Stimulated activated CD4-positive, alpha-beta T cell treated with anti-CD3 and anti-CD28 coated beads, Interleukin-4, amount 100 ng/mL, for 48 hours (primary cell): ENCODE measurements at places on chromosomes 2 and 18.
A peak's percentile ranks its signal among the peaks of the same experiment; 100 is the strongest.

DNA sequence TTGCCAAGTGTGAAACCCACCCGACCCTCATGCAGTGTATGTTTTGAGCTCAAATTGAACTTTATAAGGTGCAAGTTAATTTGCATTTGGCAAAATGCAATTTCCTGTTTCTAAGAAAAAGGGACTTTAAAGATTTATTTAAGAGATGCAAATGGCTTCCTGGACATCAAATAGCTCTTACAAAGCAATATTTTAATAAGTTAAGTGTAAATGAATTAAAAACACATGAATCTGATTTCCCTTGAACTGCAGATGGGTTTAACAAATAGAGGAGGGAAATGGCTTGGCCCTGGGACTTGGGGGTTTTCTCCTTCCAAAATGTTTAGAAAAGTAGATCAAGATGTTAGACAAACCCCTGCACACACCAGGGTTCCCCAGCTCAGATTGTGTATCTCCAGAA is 116.0 kb downstream of the EN1 start:
- no peak for DNase-seq

- DNase-seq, result no peak
These were observed 114.2 kb downstream of the SRBD1 start for GRCh38 chr2:45496869-45497268.

DNA sequence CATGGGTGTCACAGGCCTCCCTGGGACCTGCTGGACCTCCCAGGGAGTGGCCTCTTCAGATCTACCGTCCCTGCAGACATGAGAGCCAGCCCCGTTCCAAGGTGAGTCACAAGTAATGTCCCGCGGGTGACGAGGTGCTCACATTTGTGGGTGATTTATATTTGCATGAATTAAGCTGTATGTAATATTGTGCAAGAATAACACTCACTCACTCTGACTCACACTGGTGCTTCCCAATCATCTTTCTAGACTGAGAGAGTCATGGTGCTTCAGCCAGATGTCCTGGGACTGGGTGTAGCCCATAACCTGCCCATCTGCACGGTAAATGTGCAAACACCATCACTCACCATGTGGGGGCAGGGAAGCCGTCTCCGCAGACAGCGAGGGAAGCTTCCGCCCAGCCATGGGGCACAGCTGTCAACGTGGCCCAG is 347.5 kb upstream of the SALL3 start:
- DNase-seq, result no peak

DNA sequence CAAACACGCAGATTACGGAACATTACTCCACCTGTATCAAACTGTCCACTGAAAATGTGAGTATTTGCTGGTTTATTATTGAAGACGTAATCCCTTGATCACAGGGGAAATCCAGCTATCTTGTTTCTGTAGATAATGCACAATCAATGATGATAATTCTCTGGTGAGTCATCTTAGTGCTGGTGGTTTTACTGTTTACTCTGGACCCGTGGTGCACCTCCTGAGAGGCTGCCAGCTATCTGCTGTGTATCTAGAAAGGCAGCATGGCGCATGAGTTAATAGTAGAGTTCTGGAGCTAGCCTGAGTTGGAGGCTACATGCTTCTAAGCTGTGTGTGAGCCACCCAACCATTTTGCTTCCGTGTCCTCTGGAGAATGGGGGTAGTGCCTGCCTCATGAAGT is 6.5 kb downstream of the NCAPH start:
- DNase-seq, result no peak

- DNase-seq, result no peak
These were observed 19.8 kb downstream of the SMIM21 start for GRCh38 chr18:75407468-75408437.

GRCh38 chr2:209495855-209496585 is 72.2 kb downstream of the MAP2 start:
- no peak for DNase-seq

GRCh38 chr2:156908825-156909224 is 348.7 kb upstream of the GALNT5 start:
- DNase-seq, result no peak

- peak; percentile 35 for DNase-seq
These were observed 72.3 kb downstream of the IL1R2 start for GRCh38 chr2:102063941-102064678.

- DNase-seq, result no peak
These were observed 18.2 kb downstream of the ACVR2A start for GRCh38 chr2:147862859-147863516.

- no peak for DNase-seq
These were observed 14.6 kb upstream of the NPPC start for GRCh38 chr2:231940795-231941194.

DNA sequence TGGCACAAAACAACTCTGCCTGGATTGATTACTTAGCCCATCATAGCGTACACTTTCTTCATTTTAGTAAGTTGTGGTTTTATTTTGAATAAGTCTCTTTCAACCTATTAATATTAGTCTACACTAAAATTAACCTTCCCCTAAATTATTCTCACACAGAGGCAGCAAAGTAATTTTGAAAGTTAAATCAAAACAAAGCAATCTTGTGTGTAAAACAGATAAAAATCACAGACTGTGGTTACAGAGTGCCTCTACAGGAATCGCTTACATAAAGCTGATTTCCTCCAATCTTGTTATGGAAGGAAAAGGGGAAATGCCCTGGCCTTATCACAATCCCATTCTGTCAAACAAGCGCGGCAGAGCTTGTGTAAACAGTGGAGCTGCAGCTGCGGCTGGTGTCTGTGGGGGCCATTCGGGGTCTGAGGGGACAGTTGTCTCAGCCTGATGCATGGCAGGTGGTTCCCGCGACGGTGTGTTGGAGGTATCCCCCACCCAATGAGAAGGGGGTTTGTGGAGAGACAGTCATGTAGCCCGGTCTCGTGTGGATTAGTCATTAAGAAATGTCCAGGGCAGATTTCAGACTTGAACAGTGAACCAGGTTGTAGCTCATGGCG is 42.1 kb downstream of the BCL2L11 start:
- DNase-seq, result no peak

DNA sequence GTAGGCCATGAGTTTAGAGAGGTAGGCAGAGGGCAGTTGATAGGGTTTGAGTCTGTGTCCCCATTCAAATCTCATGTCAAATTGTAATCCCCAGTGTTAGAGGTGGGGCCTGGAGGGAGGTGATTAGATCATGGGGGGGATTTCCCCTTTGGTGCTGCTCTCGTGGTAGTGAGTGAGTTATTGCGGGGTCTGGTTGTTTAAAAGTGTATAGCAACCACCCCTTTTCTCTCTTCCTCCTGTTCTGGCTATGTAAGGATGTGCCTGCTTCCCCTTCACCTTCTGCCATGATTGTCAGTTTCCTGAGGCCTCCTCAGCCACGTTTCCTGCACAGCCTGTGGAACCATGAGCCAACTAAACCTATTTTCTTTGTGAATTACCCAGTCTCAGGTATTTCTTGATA is 25.5 kb downstream of the MARCHF4 start:
- DNase-seq, result no peak

DNA sequence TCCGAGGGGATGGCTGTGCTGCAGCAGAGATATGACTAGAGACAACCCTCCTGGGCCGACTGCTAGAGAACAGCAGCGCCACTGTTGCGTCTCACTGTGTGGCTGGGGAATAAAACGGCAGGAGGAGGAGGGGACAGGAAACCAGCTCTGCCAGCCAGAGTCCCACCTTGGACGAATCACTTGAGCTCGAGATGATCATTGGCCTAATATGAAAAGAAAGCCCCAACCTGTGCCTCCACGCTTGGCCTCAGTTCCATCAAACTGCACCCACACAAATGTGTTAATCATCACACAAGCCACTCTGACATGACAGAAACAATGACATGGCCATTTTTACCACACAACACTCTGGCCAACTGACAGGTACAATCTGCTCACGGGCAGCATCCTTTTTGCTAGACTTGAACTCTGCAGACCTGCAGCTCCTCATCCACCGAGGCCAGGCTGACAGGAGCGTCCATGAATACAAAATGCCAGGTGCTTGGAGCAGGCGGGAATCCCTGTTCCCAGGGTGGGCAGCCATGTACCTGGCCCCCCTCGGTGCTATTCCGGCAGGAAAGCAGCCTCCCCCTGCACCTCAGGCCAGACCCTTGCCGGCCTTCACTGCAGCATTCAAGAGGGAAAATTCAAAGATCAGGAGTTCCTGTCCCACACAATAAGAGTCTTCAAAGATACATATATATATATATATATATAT is 52.3 kb downstream of the PARD6G start:
- no peak for DNase-seq

GRCh38 chr2:23746141-23746863 is 180.6 kb downstream of the ATAD2B start:
- no peak for DNase-seq

DNA sequence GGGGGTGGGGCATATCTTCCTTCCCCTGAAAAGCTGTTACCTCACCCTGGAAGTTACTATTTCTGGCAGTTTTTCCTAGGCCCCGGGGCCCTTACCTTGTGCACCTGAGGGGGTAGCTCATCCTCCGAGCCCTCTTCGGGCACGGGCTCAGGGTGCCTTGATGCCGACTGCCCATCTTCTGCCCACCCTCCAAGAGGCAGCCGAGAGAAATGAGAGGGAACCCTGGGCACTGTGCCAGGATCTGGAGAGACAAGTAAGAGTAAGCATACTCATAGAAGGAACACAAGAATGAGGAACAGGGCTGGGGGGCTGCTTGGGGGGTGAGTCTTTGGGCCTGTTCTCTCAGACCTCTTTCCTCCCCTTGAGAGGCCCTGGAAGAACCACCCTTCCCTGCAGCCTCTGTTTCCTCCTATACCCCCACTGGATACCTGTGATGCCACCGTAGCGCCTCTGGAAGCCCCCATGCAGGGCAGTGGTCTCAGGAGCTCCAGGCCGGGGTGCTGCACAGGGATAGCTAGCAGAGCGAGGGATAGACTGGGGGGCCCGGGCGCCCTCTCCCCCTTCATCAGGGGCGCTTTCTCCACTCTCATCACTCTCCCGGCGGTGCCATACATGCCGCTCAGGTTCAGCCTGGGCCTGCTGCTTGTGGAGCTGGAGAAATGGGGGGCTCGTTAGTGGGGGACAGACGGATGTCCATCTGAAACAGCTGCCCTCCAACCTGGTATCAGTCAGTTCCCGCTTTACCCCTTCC is 2.1 kb upstream of the ABCB6 start:
- DNase-seq, result no peak

GRCh38 chr18:48839819-48840490 is 110.8 kb downstream of the SMAD7 start:
- no peak for DNase-seq

DNA sequence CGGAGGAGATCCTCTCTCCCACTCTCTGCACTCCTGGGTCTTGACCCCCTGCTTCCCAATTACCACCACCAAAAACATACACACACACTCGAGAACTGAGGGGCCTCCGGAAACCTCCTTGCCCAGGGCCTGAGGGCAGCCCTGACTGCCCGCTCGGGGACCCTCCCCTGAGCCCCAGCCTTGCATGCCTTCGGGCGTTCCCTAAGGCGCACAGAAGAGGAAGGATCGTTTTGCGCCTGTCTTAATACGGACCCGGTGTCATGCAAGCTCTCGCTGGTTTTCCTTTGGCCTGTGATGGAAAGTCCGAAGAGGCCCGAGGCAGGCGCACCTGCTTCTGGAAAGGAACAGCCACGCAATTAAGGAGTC is 19.8 kb downstream of the POU3F3 start:
- DNase-seq, result no peak

DNA sequence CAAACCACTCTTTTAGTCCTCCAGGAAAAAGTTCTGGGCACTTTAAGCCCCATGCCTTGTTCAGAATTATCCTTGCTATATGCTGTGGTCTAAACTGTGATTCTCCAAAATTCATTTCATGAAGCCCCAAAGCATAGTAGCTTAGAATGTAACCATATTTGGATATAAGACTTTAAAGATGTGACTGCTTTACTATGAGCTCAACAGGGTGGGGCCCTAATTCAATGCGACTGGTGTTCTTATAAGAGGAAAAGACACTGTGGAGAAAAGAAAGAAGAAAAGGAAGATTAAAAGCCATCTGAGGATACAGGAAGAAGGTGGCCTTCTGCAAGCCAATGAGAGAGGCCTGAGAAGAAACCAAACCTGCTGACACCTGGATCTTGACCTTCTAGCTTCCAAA is 174.8 kb downstream of the GALNT13 start:
- DNase-seq, result no peak

DNA sequence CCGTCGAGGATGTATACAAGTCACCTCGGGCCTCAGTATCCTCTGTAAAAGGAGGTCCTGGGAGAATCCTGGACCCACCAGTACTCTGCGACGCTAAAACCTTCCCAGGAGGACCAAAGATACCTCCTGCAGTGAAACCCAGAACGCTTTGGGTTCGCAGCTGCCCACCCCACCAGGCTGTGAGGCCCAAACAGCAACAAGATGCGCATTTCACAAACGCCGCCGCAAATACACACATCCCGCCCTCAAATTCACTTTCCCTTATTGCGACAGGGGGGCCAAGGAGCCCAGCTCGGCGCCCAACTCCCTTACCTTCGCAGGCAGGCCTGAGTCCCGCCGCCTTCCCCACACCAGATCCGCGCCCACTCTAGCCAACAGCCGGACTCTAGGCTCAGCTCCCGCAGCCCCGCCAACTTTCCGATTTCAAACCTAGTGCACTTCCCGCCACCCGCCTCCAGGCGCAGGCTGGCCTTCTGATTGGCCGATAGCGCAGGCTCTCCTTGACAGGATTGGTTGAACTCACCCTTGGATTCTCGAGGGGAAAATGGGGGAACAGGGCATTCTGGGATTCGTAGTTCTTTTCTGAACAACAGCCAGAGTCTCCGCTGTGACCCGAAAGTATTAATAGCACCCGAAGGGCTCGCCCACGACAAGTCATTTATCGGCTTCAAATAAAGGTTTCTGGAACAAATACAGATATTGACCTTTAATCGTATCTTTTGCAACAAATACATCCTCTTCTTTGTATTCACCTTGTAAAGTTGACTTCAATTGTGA is at the start of gene SPC25:
TSS of gene SPC25 (minus strand) at position 425 of the 777 bp plus-strand sequence. CDS start 911 bp downstream, outside the sequence.
- peak; percentile 85 for DNase-seq

DNA sequence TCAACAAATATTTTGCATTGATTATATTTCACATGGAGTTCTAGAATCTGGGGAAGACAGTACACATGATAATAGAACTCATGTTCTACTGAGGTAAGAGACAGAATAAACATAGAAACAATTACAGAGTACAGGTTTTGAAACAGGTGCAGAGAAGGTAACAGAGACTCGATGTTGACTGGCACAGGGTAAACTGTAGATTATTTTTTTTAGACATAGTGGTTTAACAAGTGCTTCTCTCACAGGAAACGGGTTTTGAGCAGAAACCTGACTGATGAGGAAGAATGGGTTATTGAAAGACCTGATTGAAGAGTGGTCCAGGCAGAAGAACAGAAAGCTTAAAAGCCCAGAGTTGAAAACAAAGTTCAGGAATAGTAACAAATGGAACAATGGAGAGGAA is 1002.5 kb upstream of the FAM98A start:
- DNase-seq, result no peak

DNA sequence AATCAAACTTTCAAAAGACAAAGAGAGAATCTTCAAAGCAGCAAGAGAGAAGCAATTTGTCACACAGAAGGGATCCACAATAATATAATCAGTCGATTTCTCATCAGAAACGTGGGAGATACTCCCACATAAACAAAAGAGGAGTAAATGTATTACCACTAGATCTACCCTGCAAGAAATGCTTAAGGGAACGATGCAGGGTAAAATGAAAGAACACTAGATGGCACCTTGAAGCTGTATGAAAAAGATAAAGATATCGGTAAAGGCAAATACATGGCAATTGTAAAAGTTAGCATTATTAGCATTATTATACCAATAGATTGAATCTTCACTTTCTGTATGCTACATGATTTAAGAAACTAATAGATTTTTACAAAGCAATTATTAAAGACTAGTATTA is 677.0 kb downstream of the SUCLG1 start:
- no peak for DNase-seq

GRCh38 chr2:210503725-210504191 is 27.2 kb upstream of the LANCL1 start:
- DNase-seq, result no peak

- DNase-seq, result no peak
These were observed 130.7 kb upstream of the GPC1 start for GRCh38 chr2:240304746-240305161.
